ENCODE measurements at places on chromosomes 5 and 9.

- DNase-seq: no peak
Measured at GRCh38 chr5:65391591-65391990, 90.1 kb downstream of the ADAMTS6 start.

GRCh38 chr9:27162045-27162444 lies 53.0 kb downstream of the TEK start:
- DNase-seq: no peak

GRCh38 chr9:17930071-17930470 lies 351.2 kb downstream of the SH3GL2 start:
- DNase-seq: no peak

DNA sequence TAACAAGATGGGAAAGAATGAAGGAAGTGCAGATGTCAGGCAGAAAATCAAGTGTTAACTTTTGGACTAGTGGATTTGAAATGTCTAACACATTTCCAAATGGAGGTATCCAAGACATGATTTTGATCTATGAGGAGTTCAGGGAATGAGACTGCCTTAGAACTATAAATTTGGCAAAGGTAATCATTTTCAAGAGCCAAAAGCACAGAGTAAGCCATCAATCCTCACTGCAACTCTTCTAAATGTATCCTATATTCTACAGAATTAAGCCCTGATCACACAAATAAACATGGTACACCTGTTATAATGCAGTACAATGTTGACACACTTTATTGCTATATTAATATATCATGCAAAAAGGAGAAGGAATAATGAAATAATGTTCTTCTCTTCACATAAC lies 55.6 kb downstream of the SETX start:
- DNase-seq: no peak

DNA sequence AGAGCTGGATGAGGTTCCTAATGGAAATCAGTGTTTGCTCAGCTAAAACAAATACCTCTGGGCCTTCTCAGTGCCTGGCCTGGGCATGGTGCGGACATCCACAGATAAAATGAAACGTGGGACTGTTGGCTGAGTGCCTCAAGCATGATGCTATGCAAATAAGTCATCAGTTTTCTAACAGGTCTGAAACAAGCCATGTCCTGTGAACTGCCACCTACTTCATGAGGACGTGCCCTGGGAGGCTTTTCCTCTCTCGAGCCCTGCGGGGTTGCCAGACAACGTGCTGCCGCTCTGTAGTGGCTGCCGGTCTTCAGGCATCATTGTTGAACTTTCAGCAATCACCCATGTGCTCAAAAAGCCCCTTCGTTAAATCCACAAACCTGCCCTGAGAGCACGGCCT lies 240.4 kb upstream of the IRX2 start:
- DNase-seq: no peak

DNA sequence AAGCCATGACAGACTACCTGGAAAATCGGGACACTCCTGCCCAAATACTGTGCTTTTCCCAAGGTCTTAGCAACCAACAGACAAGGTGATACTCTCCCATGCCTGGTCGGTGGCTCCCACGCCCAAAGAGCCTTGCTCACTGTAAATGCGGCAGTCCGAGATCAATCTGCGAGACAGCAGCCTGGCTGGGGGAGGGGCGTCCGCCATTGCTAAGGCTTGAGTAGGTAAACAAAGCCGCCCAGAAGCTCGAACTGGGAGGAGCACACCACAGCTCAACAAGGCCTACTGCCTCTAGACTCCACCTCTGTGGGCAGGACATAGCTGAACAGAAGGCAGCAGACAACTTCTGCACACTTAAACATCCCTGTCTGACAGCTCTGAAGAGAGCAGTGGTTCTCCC lies 272.1 kb upstream of the CCNG1 start:
- DNase-seq: no peak

DNA sequence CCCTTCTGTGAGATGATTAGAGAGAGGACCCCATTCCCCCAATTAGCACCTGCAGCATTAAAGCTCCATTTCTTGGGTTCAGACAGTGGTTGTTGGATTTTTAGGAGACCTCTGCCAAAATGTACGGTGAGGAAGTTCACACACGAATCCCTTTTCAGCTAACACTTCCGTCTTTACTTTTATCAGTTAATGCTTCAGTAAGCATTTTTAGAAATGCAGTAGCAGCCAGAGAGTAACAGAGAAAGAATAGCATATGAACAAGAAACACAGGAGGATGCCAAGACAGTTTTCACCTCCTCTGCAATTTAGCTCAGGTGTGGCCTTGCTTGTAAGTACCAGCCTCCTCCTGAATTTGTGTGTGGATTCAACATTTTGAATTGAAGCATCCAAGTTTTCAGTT lies 312.9 kb downstream of the ISL1 start:
- no peak for DNase-seq
